ENCODE measurements at places on chromosomes 12 and 14.

DNA sequence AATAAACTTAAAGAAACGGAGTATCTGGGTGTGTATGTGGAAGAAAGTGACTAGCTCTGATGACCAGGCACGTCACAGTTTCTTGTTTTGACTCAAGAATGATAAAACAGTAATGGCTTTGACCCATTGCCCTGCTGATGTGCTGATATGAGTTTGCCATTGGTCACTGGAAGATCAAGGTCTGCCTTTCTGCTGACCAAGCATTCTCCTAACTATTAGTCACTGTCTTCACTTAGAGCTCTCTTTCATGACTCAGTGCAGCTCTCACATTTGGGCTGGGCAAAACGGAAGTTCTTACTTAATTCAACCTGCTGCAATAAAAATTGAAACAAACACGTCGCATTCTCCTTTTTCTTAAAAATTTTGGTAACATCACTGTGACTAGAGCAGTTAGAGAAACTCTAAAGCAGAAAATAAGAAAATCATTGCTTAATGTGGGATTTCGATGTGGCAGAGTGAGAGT, 366.7 kb downstream of the BTG1 start:
- DNase-seq: peak; percentile 32

DNA sequence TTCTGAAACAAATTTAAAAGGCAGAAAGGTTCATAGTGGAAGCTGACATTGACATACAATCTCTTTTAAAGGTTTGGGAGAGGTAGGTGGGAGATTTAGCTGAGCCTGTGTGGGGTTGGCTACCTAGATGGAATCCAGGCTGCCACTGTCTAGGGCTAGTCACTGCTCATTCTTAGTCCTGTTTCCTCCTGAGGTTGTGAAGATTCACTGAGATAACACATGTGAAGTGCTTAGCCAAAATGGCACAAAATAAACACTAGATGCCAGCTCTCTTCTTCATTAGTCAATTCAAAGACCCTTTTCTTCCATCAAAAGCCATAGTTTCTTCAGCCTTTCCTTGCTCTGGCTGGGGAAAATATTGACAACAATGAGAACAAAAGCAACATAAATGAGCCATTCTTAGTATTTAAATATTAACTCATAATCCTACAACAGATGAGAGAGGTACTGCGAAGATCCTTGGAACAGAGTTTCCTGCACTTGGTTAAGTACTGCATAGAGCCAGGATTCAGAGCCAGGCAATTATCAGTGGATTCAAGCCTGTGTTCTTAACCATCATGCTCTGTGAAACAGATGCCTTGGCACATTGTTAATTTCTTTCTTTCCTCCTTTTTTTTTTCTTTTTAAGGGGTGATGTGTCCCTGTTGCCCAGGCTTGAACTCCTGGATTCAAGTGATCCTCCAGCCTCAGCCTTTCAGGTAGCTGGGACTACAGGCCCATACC, 3.5 kb downstream of the MYF6 start:
- DNase-seq: no peak

DNA sequence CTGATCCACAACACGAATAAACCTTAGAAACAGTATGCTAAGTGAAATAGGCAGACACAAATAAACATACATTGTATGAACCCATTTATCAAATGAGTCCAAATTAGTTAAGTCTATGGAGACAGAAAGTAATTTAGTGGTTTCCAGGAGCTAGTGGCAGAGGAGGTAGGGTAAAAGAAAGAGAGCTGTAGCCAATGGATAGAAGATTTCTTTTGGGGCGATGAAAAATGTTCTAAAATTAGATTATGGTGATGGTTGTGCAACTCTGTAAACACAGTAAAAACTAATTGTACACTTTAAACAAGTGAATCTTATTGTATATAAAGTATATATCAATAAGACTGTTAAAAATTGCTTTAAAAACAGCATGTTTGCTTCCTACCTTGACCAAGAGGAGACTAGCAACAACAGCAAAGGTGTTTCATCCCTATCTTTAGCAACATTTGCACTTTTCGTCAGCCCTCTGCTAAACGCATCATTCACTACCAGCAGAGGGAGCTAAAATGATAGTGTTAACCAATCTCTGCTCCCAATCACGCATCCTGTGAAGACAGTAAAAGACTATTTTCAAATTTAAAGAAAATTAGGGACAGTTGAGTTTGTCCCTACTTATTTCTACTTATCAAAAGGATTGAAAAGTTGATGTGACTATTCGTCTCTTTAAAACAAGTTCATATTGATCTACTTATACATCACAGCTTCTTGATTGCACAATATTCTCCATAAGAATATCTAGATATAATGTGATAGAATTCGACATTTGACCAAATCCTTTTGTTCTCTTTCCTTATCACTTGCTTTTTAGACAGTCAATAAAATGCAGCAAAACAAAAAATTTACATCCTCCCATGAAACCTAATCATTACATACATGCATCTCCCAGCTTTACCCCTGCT, 24.0 kb upstream of the LGR5 start:
- no peak for DNase-seq

DNA sequence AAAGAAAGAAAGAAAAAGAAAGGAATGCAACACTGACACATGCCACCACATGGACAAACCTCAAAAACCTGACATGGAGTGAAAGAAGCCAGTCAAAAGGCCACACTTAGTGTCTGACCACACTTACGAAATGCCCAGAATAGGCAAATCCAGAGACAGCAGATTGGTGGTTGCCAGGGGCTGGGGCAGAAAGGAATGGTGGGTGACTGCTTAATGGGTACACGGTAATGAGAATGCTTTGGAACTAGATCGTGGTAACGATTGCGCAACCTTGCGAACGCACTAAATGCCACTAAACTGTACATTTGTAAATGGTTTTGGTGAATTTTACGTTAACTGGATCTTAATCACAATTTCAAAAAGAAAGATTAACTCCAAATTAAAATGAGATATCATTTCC, 39.5 kb downstream of the SCARB1 start:
- DNase-seq: no peak

GRCh38 chr12:46843811-46844210, 18.0 kb upstream of the SLC38A4 start:
- DNase-seq: no peak

GRCh38 chr12:32098112-32098511, 8.5 kb upstream of the BICD1 start:
- DNase-seq: no peak

DNA sequence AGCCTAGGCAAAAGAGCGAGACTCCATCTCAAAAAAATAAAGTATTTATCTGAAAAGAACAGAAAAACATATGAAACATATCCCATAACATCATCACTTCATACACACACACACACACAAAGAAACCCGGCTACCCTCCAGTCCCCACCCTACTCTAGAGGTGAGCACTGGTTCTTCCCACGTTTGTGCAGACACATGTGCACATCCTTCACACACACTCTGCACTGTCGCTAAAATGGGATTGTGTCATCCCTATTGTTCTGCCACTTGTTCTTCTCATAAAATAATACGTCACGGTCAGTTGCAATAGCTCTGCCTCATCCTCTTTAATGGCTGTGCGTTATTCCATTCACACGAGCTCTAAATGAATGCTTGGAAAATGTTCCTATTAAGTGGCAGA, 85.9 kb upstream of the ANO2 start:
- no peak for DNase-seq

DNA sequence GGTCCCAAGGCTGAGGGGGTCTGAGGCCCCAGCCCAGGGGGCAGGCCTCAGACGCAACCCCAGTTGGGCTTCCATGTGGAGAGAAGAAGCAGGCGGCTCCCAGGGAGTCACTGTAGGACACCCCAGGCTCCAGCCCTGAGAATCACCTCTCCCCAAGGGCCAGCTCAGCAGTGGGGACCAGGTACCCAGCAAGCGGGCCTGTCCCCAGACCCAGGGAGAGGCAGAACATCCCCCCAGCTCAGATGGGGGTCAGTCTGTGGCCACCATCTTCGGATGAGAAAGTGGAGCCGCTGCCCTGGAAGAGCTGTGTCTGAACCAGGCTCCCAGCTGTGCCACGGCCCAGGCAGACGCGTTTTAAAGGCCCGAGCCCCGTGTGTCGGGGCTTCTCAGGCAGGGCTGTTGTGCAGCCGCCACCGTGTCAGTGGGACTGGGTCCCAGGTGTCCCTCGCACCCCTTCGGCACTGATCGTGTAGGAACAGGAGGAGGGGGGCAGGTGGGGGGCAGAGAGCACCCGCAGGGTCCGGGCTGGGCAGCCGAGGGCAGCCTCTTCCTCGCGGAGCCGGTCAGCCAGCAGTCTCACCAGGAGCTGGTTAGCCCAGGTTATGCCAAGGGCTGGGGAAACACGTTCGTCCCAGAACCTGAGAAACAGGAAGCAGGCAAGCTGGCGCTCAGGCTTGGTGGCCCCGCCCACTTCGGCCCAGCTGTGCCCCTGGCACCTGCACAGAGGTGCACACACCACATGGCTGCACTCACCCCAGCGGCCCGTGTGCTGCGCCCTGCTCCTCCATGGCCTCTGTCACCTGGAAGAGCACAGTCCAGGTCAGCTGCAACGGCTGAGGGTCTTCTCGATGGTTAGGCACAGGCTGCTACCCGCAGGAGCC, 16.6 kb downstream of the XRCC3 start:
- DNase-seq: no peak

DNA sequence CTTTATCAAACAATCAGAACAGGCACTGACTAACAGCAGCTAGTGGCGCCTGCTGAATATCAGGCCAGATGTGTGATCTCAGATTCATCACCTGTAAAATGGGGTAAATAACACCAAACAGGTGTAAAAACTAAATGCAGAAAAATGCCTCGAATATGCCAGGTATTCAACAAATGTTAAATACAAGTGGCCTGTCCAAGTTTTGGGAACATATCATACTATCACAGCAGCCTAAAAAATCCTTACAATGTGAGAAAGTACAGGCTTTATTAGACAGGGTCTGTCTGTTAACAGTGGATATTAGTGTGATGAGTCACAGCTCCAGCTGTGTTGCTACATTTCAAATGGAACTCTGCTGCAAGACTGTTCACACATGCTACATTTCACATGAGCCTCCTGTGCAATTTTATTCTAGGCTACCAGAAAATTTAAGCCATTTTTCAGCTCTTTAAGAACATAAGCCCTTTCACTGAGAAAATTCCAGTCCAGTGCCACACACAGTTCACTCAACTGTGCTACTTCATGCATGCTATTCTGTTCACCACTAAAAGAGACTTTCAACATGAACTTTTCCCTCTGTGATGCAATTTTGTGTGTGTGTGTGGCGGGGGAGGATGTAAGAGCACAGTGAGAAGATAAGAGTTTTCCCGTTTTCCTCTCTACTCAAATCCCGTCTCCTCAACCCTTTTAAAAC, 56.7 kb downstream of the MSRB3 start:
- no peak for DNase-seq

GRCh38 chr12:53798575-53798974, 46.8 kb upstream of the CISTR start:
- DNase-seq: no peak

GRCh38 chr12:24109381-24110039, 160.0 kb upstream of the SOX5 start:
- DNase-seq: no peak

GRCh38 chr12:90947869-90948268, 7.1 kb downstream of the CCER1 start:
- DNase-seq: no peak

GRCh38 chr14:22994762-22995275, 12.5 kb upstream of the AJUBA start:
- DNase-seq: peak; percentile 37

DNA sequence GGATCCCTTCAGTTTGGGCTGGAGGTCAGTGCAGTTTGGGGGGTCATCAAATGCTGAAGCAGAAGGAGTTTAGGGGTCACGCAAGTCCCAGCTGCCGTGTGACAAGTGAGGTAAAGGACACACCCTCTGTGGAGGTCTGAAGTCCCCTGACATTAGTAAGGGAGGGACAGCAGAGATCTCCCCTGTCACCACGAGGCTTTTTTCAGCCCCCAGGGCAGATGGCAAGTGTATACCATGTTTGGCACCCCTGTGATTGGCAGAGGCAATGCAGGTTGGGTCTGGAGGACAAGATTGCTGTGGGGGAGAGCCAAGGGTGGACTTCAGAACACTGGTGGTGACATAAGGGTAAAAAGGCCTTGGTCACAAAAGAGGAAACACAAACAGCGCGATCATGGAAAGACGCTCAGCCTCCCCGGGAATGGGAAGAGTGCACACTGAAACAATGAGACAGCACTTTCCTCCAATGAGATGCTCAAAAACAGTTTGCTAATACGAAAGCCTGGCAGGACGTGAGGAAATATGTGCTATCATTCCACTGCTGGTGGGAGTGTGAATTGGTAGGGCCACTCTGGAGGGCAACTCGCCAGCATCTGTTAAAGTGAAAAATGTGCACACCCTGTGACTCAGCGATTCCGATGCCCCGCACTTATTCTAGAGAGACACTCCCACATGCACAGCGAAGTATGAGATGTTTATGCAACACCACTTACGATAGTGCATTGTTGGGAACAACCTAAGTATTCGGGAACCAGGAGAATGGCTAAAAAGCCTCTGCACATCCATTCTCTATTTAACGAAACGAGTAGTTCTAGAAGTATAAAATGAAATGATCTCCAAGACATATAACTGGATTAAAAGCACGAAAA, 14.4 kb upstream of the CD27 start:
- DNase-seq: peak; percentile 62

DNA sequence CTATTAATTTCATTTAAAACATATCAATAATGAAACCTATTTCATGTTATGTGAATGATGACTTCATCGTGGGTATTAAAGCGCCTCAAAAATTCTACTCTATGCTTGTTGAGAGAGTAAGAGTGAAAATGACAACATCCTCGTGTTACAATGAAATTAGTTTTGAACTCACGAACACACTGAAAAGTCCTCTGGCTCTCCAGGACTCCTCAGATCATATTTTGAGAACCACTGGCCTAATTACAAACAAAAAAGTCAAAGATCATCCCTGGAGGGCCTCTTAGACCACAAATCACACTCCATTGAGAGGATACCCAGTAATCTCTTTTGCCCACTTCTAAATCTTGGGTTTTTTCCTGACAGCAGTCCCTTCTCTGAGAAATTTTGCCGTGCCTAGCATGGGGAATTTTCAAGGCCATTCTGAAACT, 19.1 kb downstream of the DAAM1 start:
- DNase-seq: no peak

DNA sequence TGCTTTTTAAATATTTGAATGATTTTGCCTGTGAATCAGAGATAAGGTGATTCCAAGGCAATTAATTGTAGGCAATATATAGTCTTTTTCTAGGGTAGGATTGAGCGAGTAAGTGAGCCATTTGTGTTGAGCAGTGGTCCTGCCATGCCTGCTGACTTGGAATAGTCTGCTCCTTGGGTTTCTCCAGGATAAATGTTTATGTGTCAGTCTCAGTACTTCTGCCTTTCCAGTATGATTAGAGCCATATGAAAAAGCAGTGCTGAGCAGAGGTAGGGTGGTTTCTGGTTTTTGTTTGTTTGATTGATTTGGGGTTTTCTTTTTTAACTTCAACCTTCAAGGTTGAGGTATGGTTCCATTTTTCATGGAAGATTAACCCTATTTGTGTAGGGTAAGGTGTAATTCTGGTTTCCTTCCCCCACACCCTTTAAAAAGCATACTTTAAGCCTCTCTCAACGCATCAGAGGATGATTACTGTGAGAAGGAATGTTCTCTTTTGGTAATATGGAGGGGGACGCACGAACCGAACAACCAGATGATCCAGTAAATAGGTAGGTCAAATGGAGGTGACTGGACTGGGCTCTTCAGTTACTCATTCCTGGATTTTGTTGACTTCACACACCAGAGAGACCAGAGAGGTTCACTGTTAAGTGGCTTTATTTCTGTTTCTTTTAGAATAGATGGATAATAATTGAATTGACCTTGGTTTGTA, 22.7 kb downstream of the FRMD6 start:
- DNase-seq: no peak
